PC-9 (cell line): ENCODE measurements at places on chromosomes 7 and 10. TPM values are rescaled to one million over a fixed set of nuclear protein-coding genes. Genes with fewer than 3 reads are reported as not detected.

The ZKSCAN1 gene
- 69.4 and 70.3 TPM in 2 replicates for total RNA-seq

The TAF3 gene
- 7.2 and 7.7 TPM in 2 replicates for total RNA-seq

The NUTM2B gene
- 0.83 and 1.3 TPM in 2 replicates for total RNA-seq

The IGF2BP3 gene
- 132 and 139 TPM in 2 replicates for total RNA-seq

The AZGP1 gene
- 0.70 TPM in 1 of 2 replicates, not detected in the other for total RNA-seq

The PON3 gene
- 0.85 and 1.5 TPM in 2 replicates for total RNA-seq

DNA sequence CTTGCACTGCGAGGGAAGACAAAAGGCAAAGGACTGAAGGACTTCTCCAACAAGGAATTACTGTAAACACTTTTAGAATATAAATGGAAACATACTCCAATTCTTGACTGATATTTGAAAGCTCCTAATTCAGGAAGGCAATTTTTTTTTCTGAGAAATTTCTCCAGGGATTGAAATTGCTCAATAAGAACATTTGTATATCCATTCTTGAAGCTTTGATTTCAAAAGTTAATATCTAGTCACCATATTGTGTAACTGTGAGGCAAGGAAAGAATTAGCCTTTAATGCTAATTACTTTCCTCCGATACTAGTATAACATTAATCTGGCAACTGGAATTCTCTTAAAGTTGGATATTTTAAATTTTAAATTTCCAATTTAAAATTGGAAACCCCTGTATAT, 188.4 kb upstream of the COL1A2 start:
- no peak for DNase-seq
- no peaks in the 10 kb centered on the region for H3K27me3 ChIP-seq
- no peaks in the 10 kb centered on the region for H3K4me1 ChIP-seq

GRCh38 chr7:69129524-69129923, 468.8 kb upstream of the AUTS2 start:
- no peaks in the 10 kb centered on the region for H3K36me3 ChIP-seq
- no peak overlapping the region for H3K4me3 ChIP-seq
- no peaks in the 10 kb centered on the region for H3K27me3 ChIP-seq
- no peak overlapping the region for H3K27ac ChIP-seq

GRCh38 chr10:79220307-79220706, 127.0 kb upstream of the PPIF start:
- no peak for DNase-seq
- no peaks in the 10 kb centered on the region for H3K27me3 ChIP-seq
- peaks cover 14% of the 10 kb centered on the region; the same call in 1 of the 2 replicates for H3K36me3 ChIP-seq
- no peaks in the 10 kb centered on the region for H3K4me1 ChIP-seq
- H3K4me3 ChIP-seq, result no peak overlapping the region

DNA sequence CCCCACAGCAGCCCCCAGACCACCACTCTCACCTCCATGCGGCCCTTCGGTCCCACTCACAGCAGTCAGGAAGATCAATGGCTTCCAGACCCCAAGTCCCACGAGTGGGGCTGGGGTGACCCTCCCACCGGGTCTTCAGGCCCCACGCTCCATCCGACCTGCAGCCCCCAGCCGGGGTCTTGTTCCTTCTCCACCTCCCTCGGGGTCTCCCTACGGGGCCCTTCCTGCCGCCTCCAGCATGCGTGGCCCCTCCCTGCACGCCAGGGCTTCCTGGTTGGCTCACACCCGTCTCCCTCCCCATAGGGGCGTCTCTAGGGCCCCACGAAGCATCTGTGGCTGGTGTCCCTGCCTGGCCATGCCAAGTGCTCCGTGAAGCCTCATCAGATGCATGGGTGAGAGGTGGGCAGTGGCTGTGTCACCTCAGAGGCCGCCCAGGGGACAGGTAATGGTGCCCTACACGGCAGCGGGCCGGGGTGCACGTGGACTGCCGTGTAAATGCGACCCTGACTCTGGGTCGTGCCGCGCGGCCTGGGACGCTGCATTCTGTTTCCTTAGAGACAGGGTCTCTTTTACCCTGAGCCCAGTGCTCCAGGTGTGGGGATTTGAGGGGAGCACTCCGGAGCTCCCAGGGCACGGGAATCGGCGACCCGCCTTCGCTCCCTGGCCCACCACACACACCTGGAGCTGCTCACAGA, 19.9 kb downstream of the ADAP1 start:
- no peak for DNase-seq
- no peaks in the 10 kb centered on the region for H3K27me3 ChIP-seq
- peaks cover 13% of the 10 kb centered on the region for H3K4me1 ChIP-seq

DNA sequence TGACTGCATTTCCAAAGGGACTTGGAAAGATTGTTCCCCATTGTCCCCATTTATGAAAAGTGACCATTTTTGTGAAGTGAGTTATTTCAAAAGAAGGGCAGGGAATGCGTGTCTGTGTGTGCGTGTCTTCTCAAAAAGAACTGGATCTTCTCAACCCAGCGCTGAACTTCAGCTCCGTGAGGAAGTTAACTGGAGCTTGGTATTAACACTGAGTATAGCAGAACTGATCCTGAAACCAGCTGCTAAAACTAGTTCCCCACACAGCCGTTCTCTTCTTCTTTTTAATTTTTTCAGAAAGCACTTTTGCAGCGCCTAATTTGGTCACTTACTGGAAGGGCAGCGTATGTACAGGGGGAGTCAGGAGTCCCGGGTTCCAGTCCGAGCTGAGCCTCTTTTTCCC, 45.8 kb upstream of the PLEKHA1 start:
- no peaks in the 10 kb centered on the region for H3K4me1 ChIP-seq
- DNase-seq, result no peak
- no peaks in the 10 kb centered on the region for H3K27me3 ChIP-seq
- H3K4me3 ChIP-seq, result no peak overlapping the region

DNA sequence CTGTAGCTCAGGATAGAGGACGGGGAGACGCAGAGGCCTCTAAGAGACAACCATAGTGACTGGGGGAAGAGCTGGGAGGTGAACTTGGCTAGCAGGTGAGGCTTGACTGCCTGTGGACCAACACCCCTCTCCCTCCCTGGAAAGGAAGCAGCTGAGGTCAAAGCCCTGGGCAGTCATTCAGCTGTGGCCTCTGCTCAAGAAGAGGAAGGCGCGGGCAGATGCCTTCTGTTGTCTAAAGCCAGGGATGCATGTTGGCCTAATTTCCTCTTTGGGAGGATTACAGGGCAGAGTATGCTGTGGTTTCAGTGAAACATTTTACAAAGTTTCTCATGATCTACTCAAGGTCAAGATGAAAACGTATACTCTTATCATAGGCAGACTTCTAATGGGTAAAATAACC, 327.1 kb downstream of the PRPF18 start:
- no peak overlapping the region for H3K27ac ChIP-seq
- no peak for DNase-seq
- no peaks in the 10 kb centered on the region for H3K36me3 ChIP-seq
- H3K4me1 ChIP-seq, result no peaks in the 10 kb centered on the region
- no peak overlapping the region for H3K4me3 ChIP-seq

DNA sequence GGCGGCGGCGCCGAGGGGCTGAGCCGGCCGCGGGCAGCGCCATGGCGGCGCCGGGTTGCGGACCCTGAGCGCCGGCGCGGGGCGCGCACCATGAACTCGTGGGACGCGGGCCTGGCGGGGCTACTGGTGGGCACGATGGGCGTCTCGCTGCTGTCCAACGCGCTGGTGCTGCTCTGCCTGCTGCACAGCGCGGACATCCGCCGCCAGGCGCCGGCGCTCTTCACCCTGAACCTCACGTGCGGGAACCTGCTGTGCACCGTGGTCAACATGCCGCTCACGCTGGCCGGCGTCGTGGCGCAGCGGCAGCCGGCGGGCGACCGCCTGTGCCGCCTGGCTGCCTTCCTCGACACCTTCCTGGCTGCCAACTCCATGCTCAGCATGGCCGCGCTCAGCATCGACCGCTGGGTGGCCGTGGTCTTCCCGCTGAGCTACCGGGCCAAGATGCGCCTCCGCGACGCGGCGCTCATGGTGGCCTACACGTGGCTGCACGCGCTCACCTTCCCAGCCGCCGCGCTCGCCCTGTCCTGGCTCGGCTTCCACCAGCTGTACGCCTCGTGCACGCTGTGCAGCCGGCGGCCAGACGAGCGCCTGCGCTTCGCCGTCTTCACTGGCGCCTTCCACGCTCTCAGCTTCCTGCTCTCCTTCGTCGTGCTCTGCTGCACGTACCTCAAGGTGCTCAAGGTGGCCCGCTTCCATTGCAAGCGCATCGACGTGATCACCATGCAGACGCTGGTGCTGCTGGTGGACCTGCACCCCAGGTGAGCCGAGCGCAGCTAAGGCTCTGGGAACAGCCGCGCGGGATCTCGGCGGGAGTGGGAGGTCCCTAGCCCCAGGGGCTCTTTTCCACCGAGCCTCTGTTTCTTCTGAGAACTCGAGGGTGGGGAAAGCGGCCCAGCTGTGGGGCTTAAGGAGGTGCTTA, at the start of gene GPR26:
GPR26 (plus strand) TSS at position 38 of the 919 bp plus-strand sequence; CDS start at position 91, 53 bp downstream.
- H3K4me3 ChIP-seq, result no peak within 1 kb of the TSS
- H3K36me3 ChIP-seq, result no peaks in the 10 kb centered on the region
- no peaks in the 10 kb centered on the region for H3K4me1 ChIP-seq
- H3K27ac ChIP-seq, result no peak within 1 kb of the TSS

GRCh38 chr10:75860009-75860408, 428.6 kb downstream of the LRMDA start:
- DNase-seq, result no peak
- no peaks in the 10 kb centered on the region for H3K27me3 ChIP-seq
- H3K4me3 ChIP-seq, result no peak overlapping the region
- no peak overlapping the region for H3K27ac ChIP-seq
- no peaks in the 10 kb centered on the region for H3K36me3 ChIP-seq
- no peaks in the 10 kb centered on the region for H3K4me1 ChIP-seq

DNA sequence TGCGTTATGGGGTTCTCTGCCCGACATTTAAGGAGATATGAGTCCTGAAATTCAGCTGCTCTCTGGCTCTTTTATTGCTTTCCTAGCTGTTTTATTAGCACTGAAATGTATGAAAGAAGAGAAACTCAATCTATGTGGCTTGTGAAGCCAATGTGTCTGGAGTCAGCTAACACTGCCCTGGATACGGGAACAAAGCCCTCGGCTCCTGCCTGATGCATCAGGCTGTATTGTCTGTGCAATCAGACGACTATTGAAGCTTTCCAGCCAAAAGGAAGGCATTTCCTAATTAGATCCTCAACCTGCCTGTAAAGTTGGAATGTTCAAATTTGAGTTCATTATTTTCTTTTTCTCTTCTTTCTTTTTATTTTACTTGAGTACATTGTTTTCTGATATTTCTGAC, 22.0 kb upstream of the TM9SF3 start:
- DNase-seq, result no peak
- H3K4me3 ChIP-seq, result no peak overlapping the region
- H3K4me1 ChIP-seq, result no peaks in the 10 kb centered on the region

DNA sequence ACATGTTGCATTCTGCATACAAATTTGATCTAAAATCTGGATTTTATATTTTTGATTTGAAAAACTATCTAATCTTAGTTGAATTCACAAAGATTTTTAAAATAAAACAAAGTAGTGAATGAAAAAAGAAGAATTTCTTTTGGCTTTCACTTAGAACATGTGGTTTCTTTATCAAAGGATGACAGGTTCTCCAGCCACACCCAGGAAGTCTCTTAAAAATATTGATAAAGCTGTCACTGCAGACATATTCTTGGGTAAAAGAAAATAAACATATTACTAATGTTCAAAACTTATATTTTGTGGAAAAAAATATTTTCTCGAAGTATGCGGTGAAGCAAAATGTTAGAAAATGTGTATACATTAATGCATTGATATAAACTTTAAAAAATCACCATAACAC, 44.3 kb downstream of the ARL4A start:
- H3K27me3 ChIP-seq, result no peaks in the 10 kb centered on the region
- no peak overlapping the region for H3K4me3 ChIP-seq
- H3K4me1 ChIP-seq, result no peaks in the 10 kb centered on the region
- no peak for DNase-seq
- H3K36me3 ChIP-seq, result no peaks in the 10 kb centered on the region

DNA sequence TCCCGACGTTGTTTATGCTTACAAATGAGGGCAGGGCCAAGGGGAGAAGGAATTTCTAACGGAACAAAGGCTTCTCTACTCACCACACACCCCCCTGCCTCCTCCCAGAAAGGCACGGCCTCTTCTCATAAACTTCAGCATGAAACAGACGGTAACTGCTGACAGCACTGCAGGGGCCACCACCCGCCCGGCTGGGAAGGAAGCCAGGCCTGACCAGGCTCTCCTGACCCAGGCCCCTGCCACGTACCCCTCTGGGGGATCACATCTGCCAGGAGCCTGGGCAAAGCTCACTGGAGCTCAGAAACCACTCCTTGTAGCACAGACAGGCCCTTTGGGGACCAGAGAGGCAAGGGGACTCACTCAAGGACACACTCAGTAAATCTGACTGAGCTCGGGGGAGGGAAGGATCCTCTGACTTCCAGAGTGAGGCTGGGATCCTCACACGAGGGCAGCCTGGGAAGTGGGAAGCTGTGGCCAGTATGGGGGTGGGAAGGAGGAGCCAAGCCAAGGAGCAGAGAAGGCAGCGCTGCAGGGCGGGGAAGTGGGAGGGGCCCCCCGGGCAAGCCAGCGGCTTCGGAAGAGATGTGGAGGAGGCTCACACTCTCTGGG, 46.1 kb downstream of the ZCCHC24 start:
- peaks cover 18% of the 10 kb centered on the region for H3K4me1 ChIP-seq
- DNase-seq, result no peak
- H3K36me3 ChIP-seq, result no peaks in the 10 kb centered on the region

- no peak overlapping the region for H3K4me3 ChIP-seq
- H3K27me3 ChIP-seq, result no peaks in the 10 kb centered on the region
- H3K27ac ChIP-seq, result no peak overlapping the region
- peaks cover 4% of the 10 kb centered on the region; the same call in 1 of the 2 replicates for H3K4me1 ChIP-seq
- no peaks in the 10 kb centered on the region for H3K36me3 ChIP-seq
Measured at GRCh38 chr10:46536781-46537180, 19.7 kb downstream of the GPRIN2 start.

DNA sequence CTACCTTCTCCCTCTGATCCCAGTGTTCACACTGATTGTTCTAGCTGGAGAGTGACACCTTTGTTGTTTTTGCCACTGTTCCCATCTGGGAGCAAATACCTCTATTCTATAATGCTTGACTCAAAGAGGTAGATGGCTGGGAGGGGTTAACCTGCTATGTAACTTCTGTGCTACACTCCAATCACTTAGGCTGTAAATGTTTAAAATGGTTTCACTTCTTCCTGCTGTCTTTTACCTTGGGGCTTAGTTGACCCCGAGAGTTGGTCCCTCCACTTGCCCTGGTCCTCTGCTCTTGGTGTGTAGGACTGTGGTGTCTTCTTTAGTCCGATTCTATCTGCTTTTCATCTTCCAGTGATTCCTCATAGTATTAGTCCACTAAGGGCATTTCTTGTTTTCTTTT, 22.3 kb downstream of the KLHDC10 start:
- no peak overlapping the region for H3K4me3 ChIP-seq
- 0 out of 2 replicates have a peak, but pooled peaks cover 9% of the 10 kb centered on the region for H3K4me1 ChIP-seq
- DNase-seq, result no peak
- H3K36me3 ChIP-seq, result no peaks in the 10 kb centered on the region
- H3K27ac ChIP-seq, result no peak overlapping the region

GRCh38 chr7:100589341-100589947, 3.3 kb downstream of the FBXO24 start:
- no peak for DNase-seq
- H3K4me1 ChIP-seq, result peaks cover 4% of the 10 kb centered on the region; the same call in 1 of the 2 replicates
- no peaks in the 10 kb centered on the region for H3K36me3 ChIP-seq
- no peak overlapping the region for H3K4me3 ChIP-seq
- H3K27ac ChIP-seq, result no peak overlapping the region

GRCh38 chr7:25359471-25360059, 131.3 kb upstream of the NPVF start:
- DNase-seq, result no peak
- no peak overlapping the region for H3K27ac ChIP-seq
- H3K27me3 ChIP-seq, result peaks cover 42% of the 10 kb centered on the region
- H3K4me3 ChIP-seq, result no peak overlapping the region
- H3K36me3 ChIP-seq, result no peaks in the 10 kb centered on the region
- no peaks in the 10 kb centered on the region for H3K4me1 ChIP-seq
